Activated T-helper 17 cell treated with anti-CD3 and anti-CD28 coated beads, Interleukin-2, amount 50 U/mL, for 72 hours (primary cell): ENCODE measurements at places on chromosomes 13 and 19. TPM values are rescaled to one million over a fixed set of nuclear protein-coding genes. Genes with fewer than 3 reads are reported as not detected.

Gene RFC3
- total RNA-seq, result 46.8 TPM

DNA sequence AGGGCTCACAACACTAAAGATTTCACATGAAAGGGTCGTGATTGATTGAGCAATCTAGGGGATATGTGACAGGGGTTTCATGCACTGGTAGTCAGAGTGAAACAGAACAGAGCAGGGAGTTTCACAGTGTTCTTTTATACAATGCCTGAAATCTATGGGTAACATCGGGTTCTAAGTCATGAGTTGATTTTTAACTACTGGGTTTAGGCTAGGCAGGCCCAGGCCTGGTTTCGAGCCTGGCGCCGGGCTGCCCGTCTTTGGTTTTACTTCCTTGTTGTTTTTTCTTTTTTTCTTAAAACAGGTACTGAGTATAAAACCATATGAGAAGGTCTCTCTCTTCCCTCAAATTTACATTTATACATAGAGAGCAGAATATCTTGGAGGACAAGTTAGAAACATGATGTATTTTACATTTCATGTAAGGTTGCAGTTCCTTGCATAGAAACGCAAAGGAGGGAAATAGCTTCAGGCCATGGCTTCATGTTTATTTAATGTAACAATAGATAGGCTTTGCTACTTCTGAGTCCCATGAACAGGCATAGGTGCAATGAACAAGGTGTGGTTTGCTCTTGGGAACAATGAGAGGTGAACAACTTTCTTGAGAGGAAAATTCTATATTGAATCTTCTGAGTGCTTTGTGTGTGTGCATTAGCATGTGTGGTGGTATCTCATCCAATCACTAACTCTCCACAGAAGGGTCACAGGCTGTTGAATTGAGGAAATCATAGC lies 128.9 kb upstream of the RXFP2 start:
- no peak for ATAC-seq

DNA sequence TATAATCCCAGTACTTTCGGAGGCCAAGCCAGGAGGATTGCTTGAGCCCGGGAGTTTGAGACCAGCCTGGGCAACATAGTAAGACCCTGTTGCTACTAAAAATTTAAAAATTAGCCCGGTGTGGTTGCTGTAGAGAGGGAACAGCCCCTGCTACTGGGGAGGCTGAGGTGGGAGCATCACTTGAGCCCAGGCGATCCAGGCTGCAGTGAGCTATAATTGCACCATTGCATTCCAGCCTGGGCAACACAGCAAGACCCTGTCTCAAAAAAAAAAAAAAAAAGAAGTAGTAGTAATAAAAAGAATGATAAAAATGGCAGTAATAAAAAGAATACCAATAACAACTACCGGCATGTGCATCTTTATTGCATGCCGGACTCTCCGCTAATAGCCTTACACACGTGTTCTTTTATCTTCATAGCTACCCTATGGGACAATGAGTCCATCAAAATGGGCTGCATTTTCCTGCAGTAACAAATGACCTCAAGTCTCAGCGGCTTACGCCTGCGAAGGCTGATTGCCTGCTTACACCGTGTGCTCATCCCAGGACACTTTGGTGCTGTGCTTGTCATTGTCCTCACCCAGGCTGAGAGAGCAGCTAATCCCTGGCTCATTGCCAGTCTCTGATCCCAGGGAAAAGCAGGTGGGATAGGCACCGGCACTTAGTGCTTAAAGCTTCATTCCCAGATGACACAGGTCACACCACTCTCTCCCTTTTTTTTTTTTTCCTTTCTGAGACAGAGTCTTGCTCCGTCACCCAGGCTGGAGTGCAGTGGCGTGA lies 14.4 kb upstream of the SYCN start:
- ATAC-seq, result no peak

GRCh38 chr13:48562296-48563066 lies 29.6 kb upstream of the RCBTB2 start:
- ATAC-seq, result peak; percentile 99

DNA sequence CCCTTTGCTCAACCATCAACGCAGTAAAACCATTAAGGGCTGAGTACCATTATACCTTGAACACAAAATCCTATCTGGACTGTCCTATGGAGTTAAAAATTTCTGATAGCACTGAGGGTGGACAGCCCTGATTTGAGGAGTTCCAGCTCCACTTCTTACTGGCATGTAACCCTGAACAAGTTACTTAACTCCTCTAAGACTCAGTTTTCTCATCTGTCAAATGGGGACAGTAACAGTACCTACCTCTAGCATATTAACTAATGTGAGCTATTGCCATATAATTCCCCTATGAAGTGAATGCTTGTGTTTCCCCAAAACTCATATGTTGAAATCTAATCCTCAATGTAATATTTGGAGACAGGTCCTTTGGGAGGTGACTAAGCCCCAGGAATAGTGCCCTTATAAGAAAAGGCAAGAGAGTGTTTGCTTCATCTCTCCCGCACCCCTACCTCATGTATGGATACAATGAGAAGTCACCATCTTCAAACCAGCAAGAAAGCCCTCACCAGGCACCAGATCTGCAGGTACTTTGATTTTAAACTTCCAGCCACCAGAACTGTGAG lies 61.9 kb upstream of the DOCK9 start:
- ATAC-seq, result no peak
